Sigmoid colon (tissue), 7 donors: ENCODE measurements at places on chromosomes 11 and 22. TPM values are rescaled to one million over a fixed set of nuclear protein-coding genes. Genes with fewer than 3 reads are reported as not detected.

GRCh38 chr11:10329935-10330334 is 25.1 kb downstream of the ADM start:
- H3K36me3 ChIP-seq, result no peaks in the 10 kb centered on the region
- no peaks in the 10 kb centered on the region for H3K27me3 ChIP-seq
- DNase-seq, result no peak
- H3K4me1 ChIP-seq, result peaks cover 42% of the 10 kb centered on the region
- H3K4me3 ChIP-seq, result no peak overlapping the region
- H3K27ac ChIP-seq, result no peak overlapping the region

- no peak for DNase-seq
- no peaks in the 10 kb centered on the region for H3K27me3 ChIP-seq
- H3K36me3 ChIP-seq, result no peaks in the 10 kb centered on the region
Observed at GRCh38 chr11:15419696-15420095, 305.0 kb downstream of the INSC start.

The NCR3LG1 gene
- total RNA-seq, result 1.4 TPM

The WT1 gene
- 0.81 TPM for total RNA-seq

DNA sequence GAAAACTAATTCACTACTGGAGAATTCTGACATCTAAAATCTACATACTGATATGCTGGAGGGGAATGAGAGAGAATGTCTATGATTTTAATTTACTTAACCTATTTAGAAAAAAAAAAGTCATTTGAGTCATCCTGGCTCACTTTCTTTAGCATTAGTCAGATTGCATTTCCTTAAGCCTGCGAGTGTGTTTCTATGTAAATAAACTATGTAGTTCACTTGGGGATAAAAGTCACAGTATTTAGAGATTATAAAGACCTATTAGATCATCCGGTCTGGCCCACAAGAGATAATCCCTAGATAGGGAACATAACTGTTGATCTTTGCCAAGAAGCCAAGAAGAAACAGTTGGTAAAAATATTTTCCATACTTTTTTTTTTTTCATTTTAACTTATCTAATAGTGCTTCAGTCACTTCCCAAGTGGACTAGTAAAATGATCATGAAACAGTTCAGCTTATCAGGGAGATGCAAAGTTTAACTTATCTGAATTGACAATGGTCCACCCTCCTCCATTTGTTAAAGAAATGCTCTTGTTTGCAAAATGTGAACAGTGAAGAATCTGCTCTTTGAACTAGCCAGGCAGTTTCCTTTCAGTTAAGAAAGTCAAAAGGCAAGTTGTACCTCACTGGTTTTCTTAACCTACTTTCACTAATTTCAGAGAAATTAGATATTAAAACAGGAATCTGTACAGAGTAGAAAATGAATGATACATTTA is 21.2 kb upstream of the BLID start:
- H3K4me1 ChIP-seq, result peaks cover 10% of the 10 kb centered on the region
- H3K4me3 ChIP-seq, result no peak overlapping the region
- DNase-seq, result no peak
- no peaks in the 10 kb centered on the region for H3K27me3 ChIP-seq
- no peaks in the 10 kb centered on the region for H3K36me3 ChIP-seq

The HBB gene
- 7.7 TPM for total RNA-seq

GRCh38 chr11:76074148-76075095 is 131.9 kb downstream of the WNT11 start:
- H3K27me3 ChIP-seq, result no peaks in the 10 kb centered on the region
- H3K4me3 ChIP-seq, result no peak overlapping the region
- no peak for DNase-seq
- no peaks in the 10 kb centered on the region for H3K36me3 ChIP-seq
- H3K4me1 ChIP-seq, result peaks cover 13% of the 10 kb centered on the region

DNA sequence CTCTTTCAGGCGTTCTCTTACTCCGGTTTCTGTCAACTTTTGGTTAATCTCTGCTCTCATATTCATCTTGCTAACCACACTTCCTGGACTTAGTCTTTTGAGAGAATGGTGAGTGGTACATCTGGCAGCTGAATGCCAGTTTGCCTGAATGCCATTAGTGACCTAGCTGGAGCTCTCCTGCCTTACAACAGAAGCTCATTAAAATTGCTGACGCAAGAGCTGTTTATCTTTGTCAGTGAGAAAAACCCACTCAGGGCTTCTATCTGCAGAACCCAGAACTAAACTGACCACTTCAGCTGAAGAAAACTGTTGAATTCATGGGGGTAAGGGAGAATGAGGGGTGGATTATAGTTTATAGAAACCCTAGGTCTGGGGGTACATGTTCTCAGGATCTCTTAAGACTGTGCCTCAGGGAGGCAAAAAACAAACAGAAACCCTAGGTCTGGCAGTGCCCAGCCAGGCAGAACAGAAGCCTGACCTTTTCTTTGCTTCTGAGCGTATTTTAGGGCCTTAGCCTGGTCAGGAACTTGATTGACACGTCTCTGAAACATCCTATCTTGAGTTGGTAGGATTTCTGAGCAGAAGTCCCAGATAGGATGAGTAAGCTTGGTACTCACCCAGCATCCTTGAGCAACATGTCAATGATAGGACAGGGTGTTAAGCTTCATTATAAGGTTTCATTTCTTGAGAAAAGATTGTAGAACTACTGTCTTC is 52.8 kb upstream of the YWHAH start:
- H3K27me3 ChIP-seq, result no peaks in the 10 kb centered on the region
- no peak for DNase-seq
- no peaks in the 10 kb centered on the region for H3K36me3 ChIP-seq
- no peaks in the 10 kb centered on the region for H3K4me1 ChIP-seq
- H3K4me3 ChIP-seq, result no peak overlapping the region
